ENCODE measurements at places on chromosomes 5 and 9. TPM values are rescaled to one million over a fixed set of nuclear protein-coding genes. Genes with fewer than 3 reads are reported as not detected.

DNA sequence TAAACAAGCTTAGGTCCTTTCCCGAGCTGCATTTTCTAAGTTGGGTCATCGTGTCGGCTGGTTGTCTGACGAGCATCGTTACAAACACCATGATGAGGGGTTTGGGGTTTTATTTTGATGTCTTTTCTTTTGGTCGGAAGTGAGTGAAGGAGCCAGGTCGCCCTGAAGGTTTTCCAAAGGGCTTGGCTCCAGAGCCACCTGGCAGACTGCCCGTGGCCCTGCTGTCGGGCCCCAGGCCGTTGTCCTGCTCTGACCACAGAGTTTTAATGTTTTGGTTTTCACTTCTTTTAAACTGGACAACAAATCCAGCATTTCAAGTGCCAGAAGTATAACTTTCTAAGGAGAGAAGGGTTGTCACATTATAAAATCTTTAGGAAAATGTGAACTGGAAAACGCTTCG, 42.3 kb downstream of the TENT4A start:
- DNase-seq: no peak

DNA sequence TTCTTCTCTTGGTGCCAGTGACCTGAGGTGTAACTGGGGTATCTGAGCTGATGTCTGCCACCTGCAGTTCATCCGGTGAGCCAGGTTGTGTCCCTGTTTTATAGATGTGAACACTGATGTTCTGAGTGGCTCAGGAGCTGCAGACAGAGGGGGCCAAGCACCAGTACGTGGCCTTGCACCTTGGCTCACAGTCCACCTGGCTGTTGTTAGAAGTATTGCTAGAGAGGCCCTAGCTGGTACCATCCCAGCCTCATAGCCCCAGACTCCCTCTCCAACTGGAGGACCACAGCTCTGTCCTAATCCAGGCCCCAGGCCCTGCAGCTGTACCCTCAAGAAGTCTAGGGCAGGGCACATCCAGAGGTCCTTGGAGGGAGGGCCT, 16.2 kb downstream of the PHF2 start:
- DNase-seq: no peak

- DNase-seq: peak; percentile 49
Observed at GRCh38 chr9:35616681-35617459, 1.3 kb downstream of the CD72 start.

- no peak for DNase-seq
Observed at GRCh38 chr5:67879620-67880510, 335.7 kb upstream of the PIK3R1 start.

DNA sequence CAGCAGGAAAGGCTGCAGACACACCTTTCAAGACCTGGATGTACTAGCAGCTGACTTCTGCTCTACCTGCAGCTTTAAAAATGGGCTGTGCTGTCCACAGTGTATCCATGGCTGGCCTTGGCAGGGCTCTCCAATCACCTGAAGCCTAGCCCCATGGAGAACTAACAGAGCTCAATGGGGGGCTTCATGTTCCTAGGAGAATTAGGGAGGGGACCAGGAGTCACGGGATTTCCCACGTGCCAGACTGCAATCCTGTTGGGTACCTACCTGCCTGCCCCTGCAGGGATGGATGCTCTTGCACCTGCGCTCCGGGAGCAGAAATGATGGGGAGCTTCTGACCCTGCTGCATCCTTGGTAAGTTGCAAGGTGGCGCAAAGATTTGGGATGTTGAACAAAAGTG, 462.1 kb downstream of the ICE1 start:
- DNase-seq: no peak

- no peak for DNase-seq
Observed at GRCh38 chr9:18896004-18896403, 137.0 kb downstream of the SAXO1 start.

DNA sequence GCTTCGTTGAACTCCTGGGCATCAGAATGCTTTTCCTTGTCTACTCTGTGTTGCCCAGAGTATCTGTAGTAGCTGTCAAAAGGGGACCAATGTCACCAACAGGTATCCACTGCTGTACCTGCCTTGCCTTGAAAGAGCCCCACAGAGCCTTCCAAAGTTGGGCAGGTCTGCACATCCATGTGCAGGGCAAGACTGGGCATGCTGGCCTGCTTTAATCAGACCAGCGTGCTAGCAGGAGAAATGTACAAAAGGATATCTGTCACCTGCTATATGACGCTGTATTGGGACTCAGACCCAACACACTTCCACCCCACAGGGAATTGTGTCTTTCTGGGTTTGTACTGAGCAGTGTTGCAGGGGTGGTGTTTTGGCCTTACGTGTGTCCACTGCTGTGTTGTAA, 11.9 kb downstream of the DELE1 start:
- DNase-seq: no peak

GRCh38 chr5:68277431-68277830, 61.9 kb downstream of the PIK3R1 start:
- DNase-seq: no peak

DNA sequence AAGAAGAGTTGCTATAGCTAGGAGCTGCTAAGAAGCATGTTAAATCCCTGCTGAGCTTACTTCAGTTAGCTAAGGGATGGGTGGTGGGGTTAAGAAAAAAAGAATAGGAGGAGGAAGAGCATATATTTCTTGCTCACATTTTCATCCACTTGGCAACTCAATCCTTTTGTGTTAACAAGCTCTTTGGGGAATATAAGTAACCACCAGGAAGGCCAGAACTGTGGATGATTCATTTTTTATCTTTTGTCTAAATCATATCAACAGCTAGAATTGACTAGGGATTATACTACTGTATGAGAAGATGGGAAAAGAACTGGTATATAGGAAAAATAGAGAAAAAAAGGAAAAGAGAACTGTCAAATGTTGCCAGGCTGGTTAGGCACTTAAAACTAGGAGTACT, 555.3 kb upstream of the ARRDC3 start:
- DNase-seq: no peak

GRCh38 chr9:121368138-121368522, 1.9 kb downstream of the STOM start:
- DNase-seq: no peak

- DNase-seq: no peak
Observed at GRCh38 chr5:68282001-68282400, 66.4 kb downstream of the PIK3R1 start.

The FABP6 gene
- total RNA-seq: not detected

The ATP6V0E1 gene
- 213 TPM for total RNA-seq

The PDCD1LG2 gene
- total RNA-seq: 4.4 TPM

The HTR1A gene
- not detected for total RNA-seq

The CKS2 gene
- total RNA-seq: 115 TPM

The BARHL1 gene
- not detected for total RNA-seq

The ZNF658 gene
- total RNA-seq: 5.3 TPM

The NANS gene
- total RNA-seq: 106 TPM

The SV2C gene
- not detected for total RNA-seq

The NME5 gene
- 2.4 TPM for total RNA-seq

The TMC1 gene
- total RNA-seq: 0.74 TPM

The FAM169A gene
- 4.0 TPM for total RNA-seq
